ENCODE measurements at places on chromosomes 6 and 20. TPM values are rescaled to one million over a fixed set of nuclear protein-coding genes. Genes with fewer than 3 reads are reported as not detected.
A peak's percentile ranks its signal among the peaks of the same experiment; 100 is the strongest.

The TTPAL gene
- 14.6 TPM for total RNA-seq

The GPSM3 gene
- total RNA-seq, result 7.7 TPM

The PLCB4 gene
- total RNA-seq, result 61.0 TPM

The MMP24 gene
- 0.83 TPM for total RNA-seq

The SPATS1 gene
- total RNA-seq, result not detected

The IL20RA gene
- total RNA-seq, result 2.2 TPM

DNA sequence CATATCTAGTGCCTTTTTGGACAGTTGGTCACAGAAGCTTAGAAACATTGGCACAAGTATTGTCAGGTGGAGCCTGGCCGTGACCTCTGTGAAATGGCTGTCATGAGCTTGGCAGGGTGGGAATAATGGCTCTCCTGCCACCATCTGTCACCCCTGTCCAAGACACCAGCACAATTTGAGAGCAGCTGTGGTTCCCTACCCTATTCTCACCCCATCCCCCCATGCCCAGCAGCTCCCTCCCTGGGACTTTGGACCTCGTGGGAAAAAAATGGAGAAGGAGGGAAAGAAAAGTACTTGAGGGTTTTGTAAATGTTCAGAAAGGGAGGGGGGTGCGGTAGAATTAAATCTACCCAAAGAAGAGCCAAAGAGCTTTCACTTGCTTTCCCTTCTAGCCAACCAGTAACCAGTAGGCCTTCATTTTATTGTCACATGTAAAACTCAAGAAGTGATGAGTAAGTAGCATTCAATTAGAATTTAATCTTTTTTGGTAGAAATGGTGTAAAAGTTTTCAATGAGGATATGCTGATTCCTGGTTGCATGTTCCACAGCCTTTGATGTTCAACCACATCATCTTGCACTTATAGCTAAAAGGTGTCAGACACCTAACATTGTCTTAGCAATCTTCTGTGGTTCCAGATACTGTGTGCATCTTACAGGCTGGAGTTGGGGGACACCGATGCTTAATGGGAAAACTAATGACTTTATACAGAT, 263.5 kb upstream of the TAB2 start:
- H3K27ac ChIP-seq, result no peak overlapping the region
- H3K4me3 ChIP-seq, result no peak overlapping the region
- no peaks in the 10 kb centered on the region for H3K36me3 ChIP-seq
- DNase-seq, result no peak
- H3K27me3 ChIP-seq, result no peaks in the 10 kb centered on the region

DNA sequence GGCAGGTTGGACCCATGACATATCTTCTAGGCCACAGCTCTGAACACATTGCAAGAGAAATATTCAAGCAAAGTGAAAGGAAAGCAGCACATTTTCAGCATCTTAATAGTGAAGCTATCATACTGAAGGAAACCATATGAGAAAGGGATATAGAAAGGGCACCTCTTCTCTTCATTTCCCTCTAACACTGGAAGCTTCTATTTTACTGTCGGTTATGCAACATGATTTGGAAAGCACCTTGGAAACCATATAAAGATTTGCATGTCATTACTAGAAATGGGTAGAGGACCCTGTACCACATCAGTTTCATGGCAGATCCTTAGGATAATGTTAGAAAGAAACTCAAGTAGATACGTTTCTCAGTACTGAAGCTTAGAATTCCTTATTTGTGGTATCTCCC, 70.5 kb upstream of the HMGN3 start:
- DNase-seq, result no peak
- no peaks in the 10 kb centered on the region for H3K4me1 ChIP-seq
- no peaks in the 10 kb centered on the region for H3K36me3 ChIP-seq

- no peak overlapping the region for H3K4me3 ChIP-seq
- H3K27ac ChIP-seq, result no peak overlapping the region
These were observed 40.1 kb downstream of the CDH22 start for GRCh38 chr20:46268131-46268614.

GRCh38 chr6:157648561-157648960, 174.5 kb upstream of the SNX9 start:
- DNase-seq, result no peak
- H3K4me3 ChIP-seq, result no peak overlapping the region
- H3K4me1 ChIP-seq, result peaks cover 15% of the 10 kb centered on the region

- H3K27me3 ChIP-seq, result no peaks in the 10 kb centered on the region
- peaks cover 83% of the 10 kb centered on the region for H3K4me1 ChIP-seq
- peak overlapping the region; percentile 72 for H3K27ac ChIP-seq
- no peak for DNase-seq
These were observed 7.6 kb downstream of the ARFGEF2 start for GRCh38 chr20:48928832-48929725.

DNA sequence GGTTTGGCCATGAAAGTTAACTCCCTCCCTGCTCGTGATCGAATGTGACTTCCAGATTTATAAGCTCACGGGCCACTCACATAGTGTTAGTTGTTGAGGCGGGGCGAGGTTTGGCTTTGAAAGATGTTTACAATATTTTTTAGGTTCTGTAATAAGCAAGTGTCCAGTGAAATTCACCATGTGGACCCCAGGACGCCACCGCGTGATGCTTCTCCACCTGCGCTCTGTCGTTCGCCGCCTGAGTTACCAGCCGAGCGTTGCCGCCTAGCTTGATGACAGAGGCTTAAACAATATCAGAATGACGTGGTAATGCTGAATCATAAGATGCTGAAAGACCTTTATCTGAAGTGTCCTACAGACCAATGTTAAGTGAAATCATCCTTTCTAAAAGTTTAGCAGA, 241.0 kb downstream of the MYLK4 start:
- no peak overlapping the region for H3K27ac ChIP-seq
- peak overlapping the region; percentile 28 for H3K4me3 ChIP-seq
- no peaks in the 10 kb centered on the region for H3K27me3 ChIP-seq
- no peak for DNase-seq
- no peaks in the 10 kb centered on the region for H3K36me3 ChIP-seq
- H3K4me1 ChIP-seq, result peaks cover 7% of the 10 kb centered on the region

DNA sequence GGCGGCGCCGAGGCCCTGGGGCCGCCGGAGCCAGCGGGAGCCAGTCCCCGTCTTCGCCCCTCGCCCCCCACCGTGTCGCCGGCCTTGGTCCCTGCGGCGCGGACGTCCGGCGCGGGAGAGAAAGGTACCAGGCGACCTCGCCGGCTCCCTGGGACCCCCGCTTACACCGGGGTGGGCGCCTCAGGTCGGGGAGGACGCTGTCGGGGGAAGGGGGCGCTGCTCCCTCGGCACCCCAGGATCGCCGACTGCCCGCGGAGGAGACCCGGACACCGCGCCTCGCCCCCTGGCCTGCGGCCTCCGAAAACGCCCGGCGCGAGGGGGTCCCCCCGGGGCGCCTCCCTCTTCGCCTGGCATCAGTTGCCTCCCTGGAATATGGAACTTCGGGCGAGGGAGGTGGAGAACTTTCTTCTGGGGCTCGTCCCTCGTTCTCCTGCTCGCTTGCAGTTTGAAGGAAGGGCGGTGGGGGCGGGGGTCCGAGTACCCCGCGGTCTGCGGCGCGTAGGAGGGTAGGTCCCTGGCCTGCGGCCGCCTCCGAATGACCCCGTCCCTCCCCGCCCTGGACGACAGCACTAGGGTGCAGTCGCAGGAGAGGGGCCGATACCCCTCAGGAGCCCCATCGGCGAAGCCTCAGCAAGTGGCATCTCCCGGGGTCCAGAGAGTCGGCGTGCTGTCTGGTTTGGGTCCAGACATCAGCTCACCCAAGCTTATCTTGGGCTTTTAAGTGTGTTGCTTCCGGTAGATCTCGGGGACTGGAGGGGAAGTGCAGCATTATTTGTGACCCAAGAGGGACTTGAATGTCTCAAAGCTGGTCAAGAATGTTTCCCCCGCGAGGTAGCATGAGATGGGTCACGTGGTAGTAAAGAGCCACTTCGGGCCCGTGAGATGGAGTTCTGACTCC, 549 bp downstream of the ANKRD6 start:
- H3K27ac ChIP-seq, result peak overlapping the region; percentile 53
- no peaks in the 10 kb centered on the region for H3K27me3 ChIP-seq
- H3K4me1 ChIP-seq, result peaks cover 13% of the 10 kb centered on the region
- DNase-seq, result no peak
- H3K4me3 ChIP-seq, result peak overlapping the region; percentile 95
